ENCODE measurements at places on chromosomes 6 and 20.
A peak's percentile ranks its signal among the peaks of the same experiment; 100 is the strongest.

DNA sequence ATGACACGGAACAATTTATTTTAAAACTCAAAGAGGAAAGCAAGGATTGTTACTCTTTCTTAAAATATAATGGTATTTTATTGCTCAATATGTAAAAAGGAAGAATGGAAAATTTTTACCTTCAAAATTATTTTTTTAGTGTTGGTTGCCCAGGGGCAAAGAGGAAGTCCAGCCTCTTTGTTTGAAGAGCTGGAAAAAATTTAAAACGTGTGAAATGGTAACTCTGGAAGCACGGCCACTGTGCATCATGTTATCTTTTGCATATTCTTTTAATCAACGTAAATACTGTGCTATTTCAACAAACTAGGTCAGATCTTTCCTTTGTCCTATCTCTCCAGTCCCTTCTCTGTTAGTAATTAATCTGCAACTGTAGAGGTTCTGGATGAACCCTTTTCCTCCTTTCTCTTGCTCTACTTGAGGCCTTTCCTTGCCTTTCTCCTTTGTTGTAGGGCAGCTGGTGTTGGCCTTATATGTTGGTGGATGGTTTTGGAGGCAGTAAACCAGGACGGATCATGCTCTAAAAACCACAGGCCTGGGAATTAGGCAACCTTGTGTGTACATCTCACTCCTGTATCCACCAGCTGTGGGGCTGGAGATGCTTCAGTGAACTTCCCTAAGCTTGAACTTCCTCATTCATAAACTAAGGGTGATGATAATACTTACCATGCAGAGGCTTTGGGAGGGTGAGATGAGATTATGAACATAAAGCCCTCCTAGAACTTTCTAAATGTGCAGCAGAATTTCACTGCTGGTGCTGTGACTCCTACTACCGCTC is 143.3 kb downstream of the PRL start:
- DNase-seq = no peak

DNA sequence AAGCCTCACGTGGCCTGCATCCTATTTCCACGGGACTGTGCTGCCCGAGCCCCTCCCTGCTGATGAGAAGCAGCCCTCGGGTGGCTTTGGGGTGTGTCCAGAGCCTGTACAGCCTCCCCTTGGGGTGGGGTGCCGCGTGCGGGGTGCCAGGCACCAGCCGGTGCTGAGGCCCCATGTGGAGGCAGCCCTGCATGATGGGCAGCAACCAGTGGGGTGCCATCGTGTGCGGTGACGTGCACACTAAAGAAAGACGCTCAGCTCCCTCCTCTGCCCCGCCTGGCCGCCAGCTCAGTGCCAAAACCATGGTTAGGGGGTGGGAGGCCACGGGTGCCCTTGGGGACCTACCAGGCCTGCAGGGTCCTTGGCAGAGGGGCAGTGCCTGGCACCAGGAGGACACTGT is 26.2 kb downstream of the NTSR1 start:
- no peak for DNase-seq

DNA sequence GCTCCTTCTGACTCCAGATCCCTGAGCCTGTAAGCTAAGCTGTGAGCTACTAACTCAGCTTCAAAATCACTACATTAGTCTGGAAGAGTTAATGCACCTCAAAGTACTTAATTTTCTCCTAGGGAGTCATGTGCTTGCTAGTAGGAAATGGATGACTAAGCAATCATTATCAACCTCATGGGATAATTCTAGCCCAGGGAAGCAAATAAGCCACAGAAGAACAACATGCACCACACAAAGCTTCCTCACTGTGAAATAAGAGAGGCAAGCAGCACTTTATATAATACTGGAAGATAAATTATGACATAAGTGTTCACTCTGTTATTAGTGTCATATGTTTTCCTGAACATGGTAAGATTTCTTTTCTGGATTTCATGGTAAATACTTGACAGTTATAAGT is 57.9 kb upstream of the RCAN2 start:
- DNase-seq = no peak

- DNase-seq = no peak
Measured at GRCh38 chr6:28653876-28654275, 128.2 kb downstream of the GPX5 start.

- no peak for DNase-seq
Measured at GRCh38 chr6:5475779-5476178, 214.5 kb downstream of the FARS2 start.

DNA sequence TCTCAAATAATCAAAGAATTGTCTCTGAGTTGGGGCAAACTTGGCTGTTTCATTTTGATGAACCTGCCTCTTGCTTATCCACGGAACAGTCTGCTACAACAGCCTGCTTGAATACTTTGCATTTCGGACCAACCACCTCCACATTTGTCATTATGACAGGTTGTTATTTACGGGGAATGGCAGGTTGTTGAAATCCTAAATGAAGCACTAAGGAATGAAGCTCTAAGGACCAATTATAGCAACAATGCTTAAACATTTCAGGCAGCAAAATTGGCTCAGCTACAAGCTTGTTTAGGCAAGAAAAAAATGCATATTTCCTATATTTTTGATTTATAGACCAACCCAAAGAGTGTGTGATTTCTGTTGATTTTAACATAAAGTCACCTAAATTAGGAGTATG is 84.5 kb downstream of the MAP3K7 start:
- DNase-seq = no peak

DNA sequence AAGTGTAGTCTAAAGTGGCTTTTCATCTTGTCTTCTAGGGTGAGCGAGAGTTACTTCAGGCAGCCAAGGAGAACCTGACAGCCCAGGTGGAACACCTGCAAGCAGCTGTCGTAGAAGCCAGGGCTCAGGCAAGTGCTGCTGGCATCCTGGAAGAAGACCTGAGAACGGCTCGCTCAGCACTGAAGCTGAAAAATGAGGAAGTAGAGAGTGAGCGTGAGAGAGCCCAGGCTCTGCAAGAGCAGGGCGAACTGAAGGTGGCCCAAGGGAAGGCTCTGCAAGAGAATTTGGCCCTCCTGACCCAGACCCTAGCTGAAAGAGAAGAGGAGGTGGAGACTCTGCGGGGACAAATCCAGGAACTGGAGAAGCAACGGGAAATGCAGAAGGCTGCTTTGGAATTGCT is 27.1 kb downstream of the C20orf173 start:
- peak; percentile 78 for DNase-seq

- no peak for DNase-seq
Measured at GRCh38 chr6:31122791-31123706, 2.8 kb upstream of the CDSN start.

DNA sequence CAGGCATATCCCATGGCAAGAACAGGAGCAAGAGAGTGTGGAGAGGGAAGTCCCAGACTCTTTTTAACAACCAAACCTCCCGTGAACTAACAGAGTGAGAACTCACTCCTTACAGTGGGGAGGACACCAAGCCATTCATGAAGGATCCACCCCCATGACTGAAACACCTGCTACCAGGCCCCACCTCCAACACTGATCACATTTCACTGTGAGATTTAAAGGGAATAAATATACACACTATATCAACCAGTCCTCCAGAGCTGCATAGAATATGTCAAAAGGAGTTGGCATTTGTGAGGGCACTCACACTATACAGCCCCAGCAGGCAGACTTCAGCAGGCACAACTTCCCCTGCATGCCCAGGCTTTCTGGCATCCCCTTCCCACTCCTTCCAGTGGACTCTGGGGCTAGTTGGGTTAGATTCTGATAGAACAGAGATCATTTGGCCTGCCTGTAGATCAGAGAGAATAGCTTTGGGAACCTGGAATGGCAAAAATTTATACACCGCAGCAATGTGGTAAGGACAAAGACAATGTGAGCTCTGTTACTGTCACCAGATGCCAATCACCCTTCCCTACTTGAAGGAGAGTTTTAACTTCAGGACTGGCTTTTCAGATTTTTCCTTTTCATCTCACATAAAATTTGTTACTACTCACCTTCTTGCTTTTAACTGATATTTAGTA is 25.2 kb upstream of the TENT5A start:
- DNase-seq = no peak

- DNase-seq = no peak
Measured at GRCh38 chr6:134740027-134740373, 209.9 kb downstream of the ALDH8A1 start.

GRCh38 chr20:20571068-20571780 is 141.2 kb downstream of the RALGAPA2 start:
- DNase-seq = no peak

- DNase-seq = no peak
Measured at GRCh38 chr6:26311012-26311384, 54.0 kb upstream of the BTN3A2 start.

DNA sequence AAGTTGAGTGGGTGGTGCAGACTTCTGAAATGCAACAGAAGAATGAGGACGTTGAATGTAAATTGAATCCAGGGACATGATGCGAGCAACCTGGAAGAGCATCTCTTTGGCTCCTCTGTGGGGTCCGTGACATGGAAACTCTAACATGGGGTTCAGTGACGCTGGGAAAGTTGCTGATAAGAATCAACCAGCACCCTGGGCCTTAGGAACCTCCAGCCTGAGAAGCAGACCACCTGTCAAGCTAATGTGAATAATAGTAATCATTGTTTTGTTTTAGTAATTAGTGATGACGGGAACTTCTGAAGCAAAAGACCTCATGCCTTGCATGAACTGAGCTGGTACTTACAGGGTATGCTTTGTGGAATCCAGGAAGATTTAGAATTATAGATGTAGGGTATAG is 25.2 kb upstream of the DOK5 start:
- DNase-seq = no peak

GRCh38 chr6:14743144-14743473 is 502.8 kb upstream of the JARID2 start:
- DNase-seq = no peak

DNA sequence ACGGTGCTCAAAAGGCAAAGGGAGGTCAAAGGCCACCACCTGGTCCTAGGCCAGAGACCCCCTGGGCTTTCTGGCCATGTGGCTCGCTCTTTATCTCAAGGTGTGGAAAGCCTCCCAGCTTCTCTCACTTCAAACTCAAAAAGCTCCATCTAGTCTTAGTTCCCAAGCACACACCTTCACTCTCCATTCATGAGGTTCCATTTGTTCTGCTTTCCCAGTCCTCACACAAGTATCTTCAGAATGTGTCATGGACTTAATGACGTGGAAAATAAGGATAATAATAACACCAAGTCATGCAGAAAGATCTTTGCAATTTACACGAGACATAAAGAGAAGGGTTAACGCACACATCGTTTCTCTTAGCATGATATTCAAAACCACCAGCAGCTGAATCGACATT is 219.3 kb downstream of the GMDS start:
- DNase-seq = no peak

DNA sequence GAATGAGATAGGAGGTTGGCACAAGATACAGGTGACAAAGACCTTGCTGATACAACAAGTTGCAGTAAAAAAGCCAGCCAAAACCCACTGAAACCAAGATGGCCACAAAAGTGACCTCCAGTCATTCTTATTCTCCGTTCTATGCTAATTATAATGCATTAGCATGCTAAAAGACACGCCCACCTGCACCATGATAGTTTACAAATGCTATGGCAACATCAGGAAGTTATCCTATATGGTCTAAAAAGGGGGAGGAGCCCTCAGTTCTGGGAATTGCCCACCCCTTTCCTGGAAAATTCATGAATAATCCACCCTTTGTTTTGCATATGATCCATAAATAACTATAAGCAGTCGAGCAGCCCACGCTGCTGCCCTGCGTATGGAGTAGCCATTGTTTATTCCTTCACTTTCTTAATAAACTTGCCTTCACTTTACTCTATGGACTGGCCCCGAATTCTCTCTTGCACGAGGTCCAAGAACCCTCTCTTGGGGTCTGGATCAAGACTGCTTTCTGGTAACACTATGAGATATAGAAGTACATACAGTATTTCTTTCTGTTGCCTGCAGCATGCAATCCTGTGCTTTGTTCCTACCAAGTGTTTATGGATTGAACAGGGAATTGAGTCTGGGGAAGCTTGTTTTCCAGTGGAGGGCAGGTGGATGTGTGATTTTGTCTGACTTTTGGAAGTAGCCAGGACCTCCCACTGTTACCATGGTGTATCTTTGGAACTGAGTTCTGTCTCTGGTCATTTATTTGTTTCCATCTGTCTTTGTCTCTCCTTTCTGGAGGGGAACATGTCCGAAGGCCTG is 72.0 kb upstream of the TGM3 start:
- DNase-seq = no peak

DNA sequence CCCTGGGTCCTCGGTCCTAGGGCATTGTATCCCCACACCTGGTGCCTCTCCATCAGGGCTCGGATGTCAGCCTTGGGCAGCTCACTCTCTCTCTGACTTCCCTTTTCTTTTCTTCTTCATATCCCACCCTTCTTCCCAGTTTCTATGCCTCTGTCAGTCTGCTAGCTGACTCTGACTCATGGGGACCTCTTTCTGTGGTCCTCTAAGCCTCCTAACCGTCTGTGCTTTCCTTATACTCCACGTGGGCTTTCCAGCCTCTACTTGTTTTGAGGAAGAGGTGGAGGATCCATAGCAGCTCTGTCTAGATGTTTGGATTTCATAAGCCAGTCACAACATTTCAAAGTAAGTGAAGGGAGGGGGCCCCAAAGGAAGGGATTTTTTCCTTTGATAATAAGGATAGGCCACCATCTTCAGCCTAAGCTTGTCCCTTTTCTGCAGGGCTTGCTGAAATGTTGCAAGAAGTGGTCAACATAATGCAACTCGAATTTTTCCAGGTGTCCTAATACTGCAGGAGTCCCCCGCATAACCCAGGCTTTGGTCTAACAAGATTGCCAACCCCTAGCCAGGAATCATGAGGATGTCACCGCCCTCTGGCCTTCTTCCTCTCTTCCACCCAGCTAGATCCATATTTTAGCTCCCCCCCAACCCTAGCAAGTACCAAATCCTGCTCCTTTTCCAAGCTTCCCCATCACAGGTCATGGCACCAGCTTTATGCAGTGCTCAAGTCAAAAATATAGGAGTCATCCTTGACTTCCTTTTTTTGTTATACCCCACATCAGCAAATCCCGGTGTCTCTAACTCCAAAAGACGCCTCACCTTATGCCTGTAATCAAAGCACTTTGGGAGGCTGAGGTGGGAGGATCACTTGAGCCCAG is 8.7 kb upstream of the PLTP start:
- no peak for DNase-seq

DNA sequence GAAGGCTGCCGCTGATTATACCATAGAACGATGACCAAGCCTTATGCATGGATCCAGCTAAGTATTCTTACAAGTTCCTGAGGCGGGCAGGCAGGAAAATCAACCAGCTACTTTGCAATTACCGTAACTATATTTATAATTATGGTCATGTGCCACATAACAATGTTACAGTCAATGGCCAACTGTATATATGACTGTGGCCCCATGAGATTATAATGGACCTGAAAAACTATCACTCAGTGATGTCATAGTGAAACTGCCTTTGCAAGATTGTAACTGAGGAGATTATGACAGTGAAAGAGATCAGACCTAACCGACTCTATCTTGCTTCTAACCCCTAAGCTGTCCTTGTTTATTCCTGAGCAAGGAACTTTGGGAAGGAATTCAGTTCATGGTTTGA is 33.1 kb upstream of the FAM135A start:
- DNase-seq = no peak

GRCh38 chr6:44025226-44025625 is 102.0 kb downstream of the MRPL14 start:
- DNase-seq = no peak
